Left cardiac atrium (tissue), 4 donors: ENCODE measurements at places on chromosomes 11 and 22. TPM values are rescaled to one million over a fixed set of nuclear protein-coding genes. Genes with fewer than 3 reads are reported as not detected.

DNA sequence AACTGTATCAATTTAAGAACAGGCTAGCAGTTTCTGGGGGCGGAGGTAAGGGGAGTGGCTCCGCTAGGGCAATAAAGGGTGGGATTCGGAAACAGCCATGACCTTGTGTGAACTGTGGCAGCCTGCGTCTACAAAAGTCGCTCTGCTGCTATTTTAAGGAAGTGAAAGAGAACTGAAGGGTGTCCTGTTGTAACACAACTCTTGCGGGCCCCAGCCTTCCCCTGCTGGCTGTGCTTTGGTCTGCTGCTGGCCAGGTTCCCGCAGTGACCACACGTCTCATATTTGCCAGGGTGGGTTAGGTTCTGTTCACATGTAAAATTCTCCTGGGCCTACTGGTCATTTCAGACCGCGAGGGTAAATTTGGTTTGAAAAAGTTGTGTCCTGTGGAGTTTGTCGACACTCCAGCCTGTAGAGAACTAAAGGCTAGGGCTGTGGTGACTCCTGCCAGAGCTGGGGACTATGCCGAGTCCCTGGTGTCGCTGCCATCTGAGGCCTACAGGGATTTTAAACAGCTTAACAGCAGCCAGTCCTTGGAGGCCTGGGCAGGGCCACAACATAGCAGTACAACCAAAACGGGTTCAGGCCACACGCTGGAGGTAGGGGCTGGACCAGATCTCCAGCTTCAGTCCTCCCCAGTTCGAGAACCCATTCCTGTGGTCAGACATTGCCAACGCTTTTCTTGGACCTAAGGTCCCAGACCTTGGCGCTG is 1.1 kb upstream of the PPFIBP2 start:
- peak; percentile 85 for DNase-seq

DNA sequence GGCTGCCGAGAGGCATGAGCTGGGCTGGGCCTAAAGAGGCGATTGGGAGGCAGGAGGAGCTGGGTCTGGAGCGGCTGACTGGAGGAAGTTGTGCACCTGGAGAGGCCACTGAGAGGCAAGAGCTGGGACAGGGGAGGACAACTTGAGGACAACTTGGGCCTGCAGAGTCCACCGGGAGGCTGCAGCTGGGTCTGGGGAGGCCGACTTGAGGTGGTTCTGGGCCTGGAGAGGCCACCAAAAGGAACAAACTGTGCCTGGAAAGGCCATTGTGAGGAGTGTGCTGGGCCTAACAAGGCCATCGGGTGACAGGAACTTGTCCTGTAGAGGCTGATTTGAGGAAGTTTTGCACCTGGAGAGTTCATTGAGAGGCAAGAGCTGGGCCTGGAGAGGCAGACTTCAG is 41.5 kb downstream of the OR4C45 start:
- no peak for DNase-seq

GRCh38 chr11:102407901-102408300 is 44.7 kb downstream of the TMEM123 start:
- no peak for DNase-seq

- no peak for DNase-seq
These were observed 348.4 kb upstream of the NARS2 start for GRCh38 chr11:78922859-78923625.

- DNase-seq = no peak
These were observed 478.5 kb upstream of the TENM4 start for GRCh38 chr11:79919350-79919749.

DNA sequence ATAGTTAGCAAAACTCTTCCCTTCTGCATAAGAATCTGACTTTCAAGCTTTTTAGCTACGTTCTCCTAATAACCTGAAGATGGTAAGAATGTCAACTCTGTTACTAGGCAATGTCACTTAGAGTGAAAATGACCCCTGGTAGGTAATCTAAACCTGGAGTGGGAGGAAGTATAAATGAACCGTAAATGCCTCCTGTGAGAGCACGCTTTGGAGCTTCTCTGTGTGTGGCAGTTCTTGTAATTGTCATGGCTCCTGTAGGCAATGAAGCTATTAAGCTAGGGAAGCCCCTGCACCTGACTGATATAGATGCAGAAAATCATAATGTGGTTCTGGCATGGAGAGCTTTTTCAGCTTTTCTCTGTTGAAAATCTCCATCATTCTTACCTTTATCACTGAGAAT is 29.4 kb downstream of the CALCA start:
- no peak for DNase-seq

GRCh38 chr22:46142548-46143490 is 7.5 kb upstream of the PPARA start:
- DNase-seq = peak; percentile 8

DNA sequence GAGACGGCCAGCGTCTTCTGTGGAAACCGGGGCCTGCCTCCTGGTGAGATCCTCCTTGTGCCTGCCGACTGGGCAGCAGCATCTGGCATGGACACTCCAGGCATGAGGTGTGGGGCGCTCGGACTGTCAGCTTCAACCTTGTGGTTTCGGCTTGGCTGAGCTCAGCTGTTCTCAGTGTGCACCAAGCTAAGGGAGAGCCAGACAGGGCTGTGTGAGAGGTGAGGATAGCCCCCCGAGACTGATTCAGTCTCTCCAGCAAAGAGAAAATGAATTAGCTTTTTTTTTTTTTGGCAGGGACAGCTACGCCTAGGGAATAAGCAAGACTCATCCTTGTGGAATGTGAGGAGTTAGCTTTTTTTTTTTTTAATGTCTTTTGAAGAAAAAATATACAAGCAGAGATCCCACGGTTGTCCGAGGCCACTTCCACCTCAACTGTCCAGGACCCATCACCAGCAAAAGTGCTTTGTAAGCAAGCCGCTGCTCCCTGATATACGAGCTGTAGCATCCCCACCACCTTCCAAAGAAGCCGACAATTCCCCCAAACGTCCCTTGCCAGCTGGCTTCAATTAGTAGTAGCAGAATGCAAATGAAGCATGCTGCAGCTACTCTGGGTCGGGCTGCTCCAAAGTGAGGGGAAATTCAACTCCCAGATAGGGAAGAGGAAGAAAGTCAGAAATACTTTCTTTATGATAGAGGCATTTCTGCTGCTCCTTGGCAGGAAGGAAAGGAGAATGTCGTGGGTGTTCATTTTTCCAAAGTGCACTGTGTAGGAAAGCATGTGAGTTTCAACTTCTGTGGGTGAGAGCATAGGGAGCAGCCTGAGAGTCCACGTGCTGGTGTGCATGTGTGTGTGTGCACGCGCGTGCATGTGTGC is 9.7 kb upstream of the THY1 start:
- DNase-seq = peak; percentile 20

GRCh38 chr11:10605941-10606381 is 37.5 kb upstream of the LYVE1 start:
- peak; percentile 70 for DNase-seq

DNA sequence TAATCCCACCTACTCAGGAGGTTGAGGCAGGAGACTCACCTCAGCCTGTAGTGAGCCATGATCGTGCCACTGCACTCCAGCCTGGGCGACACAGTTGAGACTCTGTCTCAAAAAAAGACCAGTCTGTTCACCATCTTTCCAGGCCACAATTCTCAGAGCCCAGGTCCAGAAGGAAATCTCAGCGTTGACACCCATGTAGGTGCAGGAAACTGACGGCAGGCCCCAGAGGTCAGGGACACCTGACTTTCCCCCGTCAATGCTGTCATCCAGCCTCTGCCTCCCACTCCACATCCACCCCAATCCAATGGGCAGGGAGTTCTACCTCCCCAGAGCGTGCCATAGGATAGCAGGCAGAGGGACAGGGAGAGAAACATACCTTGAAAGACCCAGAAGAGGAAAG is 5.9 kb upstream of the GRK2 start:
- DNase-seq = no peak

GRCh38 chr22:35152316-35152715 is 86.4 kb downstream of the ISX start:
- DNase-seq = no peak

DNA sequence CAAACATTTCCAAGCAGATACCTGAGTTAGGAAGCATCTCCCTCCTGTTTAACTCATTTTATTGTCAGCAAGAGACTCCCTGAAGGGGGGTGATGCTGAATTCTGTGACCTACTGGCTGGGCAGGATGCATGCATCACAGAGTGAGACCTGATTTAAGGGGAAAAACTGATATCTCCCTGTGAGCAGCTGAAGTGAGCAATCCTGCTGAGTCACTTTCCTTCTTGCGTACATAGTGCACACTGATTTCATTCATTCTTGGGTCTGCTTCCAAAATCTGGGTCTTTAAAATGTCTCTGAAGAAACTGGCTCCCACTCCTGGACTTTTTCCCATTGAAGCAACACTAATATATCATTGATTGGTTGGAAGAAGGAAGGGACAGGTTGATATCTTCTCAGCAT is 23.3 kb downstream of the P4HA3 start:
- DNase-seq = peak; percentile 38

DNA sequence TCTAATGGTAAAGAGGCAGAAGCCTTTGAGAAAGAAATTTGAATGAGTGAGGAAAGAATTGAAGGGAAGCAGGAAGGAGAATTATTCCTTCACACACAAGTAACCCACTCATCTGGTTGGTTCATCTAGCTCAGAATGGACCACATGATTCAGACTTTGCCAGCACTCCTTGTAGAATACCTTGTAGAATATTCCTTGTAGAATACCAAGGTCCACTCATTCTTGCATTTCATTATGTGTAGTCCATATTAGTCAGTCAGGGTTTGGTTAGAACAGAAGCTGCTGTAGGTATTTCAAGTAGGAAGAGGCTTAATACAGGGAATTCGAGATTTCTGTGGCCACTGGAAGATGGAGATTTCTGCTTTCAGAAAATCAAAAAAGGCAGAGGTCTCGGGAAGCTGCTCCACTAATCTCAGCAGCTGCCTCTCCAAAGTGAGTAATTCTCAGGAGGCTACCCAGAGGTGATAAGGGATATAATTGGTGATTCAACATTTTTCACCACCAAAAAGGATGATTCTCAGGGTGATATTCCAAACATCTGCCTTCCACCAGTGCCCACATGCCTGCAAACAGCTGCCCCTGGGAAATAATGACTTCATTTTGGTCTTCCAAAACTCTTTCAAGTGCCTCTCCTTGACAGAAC is 329.1 kb downstream of the TMEM135 start:
- no peak for DNase-seq

- DNase-seq = no peak
These were observed 12.1 kb downstream of the HPS4 start for GRCh38 chr22:26471522-26471921.

- DNase-seq = no peak
These were observed 9.8 kb downstream of the SCN4B start for GRCh38 chr11:118142809-118143208.

DNA sequence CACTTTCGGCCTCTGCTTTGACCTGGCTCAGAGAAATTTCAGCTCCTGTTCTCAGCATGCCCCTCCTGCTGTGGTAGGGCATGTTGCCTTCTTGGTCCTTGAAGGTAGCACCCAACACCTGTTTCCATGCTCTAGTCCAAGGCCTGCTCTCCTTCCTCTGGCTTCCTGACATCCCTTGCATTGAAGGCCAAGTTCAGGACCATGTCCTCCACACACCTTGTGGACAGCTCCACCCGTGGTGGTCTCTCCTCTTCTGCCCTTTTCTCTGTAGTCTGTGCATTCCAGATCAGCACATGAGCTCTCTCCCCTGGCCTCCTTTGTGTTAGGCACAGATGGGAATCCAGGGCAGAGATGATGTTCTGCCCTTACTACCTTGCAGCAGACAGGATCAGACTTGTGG is 225.3 kb downstream of the ADAMTS15 start:
- DNase-seq = no peak

DNA sequence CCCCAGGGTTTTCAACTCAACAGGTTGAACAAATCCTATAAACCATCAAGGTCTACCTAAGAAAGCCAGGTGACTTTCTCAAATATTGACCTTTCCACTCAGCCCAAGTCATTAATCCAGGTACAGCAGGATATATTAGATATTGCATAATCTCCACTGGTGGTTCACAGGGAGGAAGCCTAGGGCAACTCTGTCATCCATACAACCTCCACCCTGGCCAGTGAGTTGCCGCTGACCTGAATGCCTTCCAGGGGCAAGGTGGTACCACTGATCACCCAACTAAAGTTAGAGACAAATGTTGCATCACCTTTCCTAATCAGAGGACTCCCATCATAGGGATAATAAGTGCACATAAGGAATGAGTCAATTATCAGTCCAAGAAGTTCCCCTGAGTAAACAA is 22.9 kb downstream of the GUCD1 start:
- no peak for DNase-seq

GRCh38 chr22:23504516-23504915 is 75.6 kb downstream of the IGLL1 start:
- DNase-seq = no peak

DNA sequence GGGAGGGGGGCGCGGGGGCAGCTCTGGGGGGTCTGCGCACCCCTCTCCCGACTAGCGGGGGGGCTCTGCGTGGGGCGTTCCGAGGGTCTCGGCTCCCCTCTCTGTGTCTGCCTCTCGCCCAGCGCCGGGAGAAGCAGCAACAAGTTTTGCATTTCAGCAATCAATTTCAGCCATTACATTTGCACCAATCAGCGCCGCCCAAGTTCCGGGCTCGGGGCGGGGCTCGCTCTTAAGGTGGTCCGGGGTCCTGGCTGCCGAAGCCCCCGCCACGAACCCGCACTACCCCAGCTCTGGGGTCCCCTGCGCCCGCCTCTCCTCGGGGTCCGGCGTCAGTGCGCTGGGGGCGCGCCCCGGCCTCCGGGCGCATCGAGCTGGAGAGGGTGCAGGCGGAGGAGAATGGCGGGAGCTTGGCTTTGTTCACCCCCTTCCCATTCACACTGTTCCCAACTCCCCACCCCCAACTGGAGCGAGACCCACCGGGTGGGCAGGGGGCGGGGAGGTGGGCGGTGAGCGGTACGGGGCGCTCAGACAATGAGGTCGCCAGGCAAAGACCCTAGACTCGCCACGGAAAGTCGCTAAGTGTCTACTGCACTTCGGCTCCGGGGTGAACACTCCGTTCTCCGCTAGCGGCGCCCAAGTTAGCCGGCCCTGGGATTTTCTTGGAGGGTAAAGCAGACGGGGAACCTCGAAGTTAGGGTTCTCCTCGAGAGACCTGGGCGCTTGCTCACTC is at the start of gene MN1:
Gene MN1 (minus strand): TSS at position 141 of the 730 bp plus-strand sequence. CDS start 1,213 bp downstream, outside the sequence.
- DNase-seq = peak; percentile 77

GRCh38 chr11:115710980-115711379 is 206.8 kb upstream of the CADM1 start:
- DNase-seq = no peak

- DNase-seq = no peak
These were observed 208.2 kb upstream of the PDGFD start for GRCh38 chr11:104372111-104372510.

HIRA gene
- total RNA-seq = 22.1 TPM

JHY gene
- total RNA-seq = 3.9 TPM

MAPK8IP1 gene
- total RNA-seq = 5.0 TPM

TMEM179B gene
- total RNA-seq = 22.4 TPM

TBX1 gene
- total RNA-seq = 0.47 TPM

RTN4R gene
- 1.4 TPM for total RNA-seq

CCDC116 gene
- 0.44 TPM for total RNA-seq
